ENCODE measurements at places on chromosomes 13 and 19. TPM values are rescaled to one million over a fixed set of nuclear protein-coding genes. Genes with fewer than 3 reads are reported as not detected.

The CDX2 gene
- not detected for total RNA-seq

DNA sequence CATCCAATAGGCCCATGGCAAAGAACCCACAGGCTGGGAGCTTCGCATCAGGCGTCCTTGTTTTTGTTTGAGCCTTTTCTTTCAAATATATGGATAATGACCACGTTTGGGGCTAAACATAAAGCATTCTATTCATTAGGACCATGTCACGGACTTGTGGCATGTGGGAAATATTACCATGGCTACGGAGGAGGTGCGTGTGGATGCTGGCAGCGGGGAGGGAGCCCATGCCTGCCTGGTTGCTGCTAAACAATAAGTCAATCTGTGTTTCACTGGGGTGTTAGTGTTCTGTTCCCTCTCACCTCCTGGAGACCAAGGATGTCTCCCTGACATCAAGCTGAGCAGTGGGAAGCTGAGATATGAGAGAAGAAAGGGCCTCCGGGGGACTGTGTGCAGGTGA is 121.1 kb downstream of the IRS2 start:
- DNase-seq = no peak

DNA sequence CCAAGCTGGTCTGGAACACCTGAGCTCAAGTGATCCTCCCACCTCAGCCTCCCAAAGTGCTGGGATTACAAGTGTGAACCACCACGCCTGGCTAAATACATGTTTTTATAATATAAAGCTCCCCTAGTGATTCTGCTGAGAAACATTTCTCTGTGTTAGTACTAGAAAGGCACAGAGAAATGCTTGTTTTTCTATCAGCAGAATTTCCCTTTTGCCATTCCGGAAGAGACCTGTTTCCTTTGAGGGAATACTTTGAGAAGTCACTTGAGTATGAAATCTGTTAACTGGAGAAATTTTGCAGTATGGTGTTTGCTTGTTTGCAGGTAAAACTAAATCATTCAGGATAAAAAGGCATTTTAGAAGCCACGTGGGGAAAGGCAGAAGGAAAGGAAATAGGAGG is 4.4 kb upstream of the NLRP12 start:
- no peak for DNase-seq

DNA sequence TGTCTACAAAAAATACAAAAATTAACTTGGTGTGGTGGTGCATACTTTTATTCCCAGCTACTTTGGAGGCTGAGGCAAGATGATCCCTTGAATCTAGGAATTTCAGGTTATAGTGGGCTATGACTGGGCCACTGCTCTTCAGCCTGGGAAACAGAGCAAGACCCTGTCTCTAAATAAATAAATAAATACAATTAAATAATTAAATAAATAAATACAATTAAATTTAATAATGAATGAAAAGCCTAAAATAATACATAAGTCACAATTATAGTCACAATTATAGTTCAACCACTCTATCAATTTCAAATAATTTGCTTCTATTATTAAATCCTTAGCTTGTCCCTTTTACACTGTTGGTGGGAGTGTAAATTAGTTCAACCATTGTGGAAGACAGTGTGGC is 146.4 kb upstream of the RFC3 start:
- no peak for DNase-seq

The ICAM3 gene
- total RNA-seq = 15.9 TPM

DNA sequence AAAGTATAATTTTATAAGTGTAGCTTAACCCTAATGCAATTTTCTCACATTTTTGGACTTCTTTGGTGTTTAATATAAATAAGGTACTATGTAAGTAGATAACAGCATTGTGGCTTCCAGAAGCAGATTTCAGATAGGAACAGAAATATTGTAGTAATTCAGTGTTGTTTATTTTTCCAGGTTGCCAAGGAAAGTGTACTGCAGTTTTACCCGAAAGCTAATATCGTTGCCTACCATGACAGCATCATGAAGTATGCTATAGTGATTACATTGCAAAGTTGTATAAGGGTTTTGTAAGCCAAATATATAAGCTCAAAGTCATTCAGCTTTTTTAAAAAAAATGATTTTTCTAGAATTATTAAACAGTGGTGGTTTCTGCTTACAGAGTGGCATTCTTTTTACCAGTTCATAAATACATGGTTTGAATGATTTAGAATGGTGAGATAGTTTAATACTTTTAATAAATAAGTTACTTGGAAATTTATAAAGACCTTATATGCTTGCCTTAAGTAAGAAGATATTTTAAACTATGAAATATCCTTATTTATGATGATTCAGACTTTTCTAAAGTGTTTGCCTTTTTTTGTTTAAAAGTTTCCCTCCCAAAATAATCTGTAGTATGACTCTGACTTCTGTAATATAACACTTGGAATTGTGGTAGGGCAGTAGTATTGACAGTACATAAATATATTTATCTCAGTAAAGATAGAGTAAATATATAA is 3.7 kb downstream of the UBA2 start:
- DNase-seq = no peak

The CXCL17 gene
- not detected for total RNA-seq

DNA sequence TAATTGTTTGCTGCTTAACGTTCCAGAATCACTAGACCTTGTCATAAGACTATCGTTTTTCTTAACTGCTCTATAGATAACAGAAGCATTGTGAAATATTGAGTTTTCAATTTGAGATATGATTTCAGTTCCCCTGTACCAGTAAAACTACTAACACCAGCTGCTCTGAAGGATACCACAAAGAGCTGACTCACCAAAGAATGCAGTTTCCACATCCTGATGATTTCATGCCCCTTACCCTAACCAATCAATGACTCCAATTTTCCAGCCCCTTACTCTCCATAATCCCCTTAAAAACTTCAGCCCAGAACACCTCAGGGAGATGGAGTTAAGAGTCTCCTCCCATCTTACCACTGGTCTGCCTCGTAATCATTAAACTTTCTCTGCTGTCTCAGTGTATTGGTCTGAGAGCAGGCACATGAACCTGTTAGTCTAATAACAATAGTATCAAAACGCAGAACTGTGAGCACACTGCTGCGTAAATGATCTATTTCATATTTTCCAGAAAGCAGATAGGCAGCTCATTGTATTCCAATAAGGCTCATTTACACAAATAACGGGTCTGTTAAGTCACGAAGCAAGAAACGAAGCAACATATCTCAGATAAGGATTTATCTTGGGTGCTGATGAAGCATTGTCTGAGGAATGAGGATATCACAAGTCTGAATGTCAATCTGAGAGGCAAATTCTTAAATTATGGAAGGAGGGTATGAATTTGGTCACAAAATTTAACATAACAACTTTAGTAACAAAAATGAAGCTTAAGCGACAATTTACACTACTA is 14.1 kb upstream of the CCNA1 start:
- no peak for DNase-seq

Data from liver (tissue), 10 donors.